Stimulated activated CD8-positive, alpha-beta memory T cell treated with anti-CD3 and anti-CD28 coated beads, Interleukin-7, amount 100 ng/mL, for 24 hours (primary cell): ENCODE measurements at places on chromosomes 11 and 22.

DNA sequence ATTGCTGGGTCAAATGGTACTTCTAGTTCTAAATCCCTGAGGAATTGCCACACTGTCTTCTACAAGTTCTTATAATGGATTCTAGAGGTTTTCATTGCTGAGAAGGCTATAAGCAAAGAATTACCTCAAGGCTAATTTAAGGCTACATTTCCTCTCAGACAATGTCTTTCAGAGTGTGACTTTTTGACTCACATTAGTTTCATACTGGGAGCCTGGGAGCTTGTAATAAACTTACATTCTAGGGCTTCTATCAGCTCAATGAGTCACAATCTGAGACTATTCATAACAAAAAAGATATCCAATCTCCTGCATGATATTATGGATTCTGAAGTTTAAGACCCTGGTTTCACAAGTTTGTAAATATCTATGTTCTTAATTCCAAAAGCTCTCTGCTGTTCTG lies 408.7 kb downstream of the LRRC4C start:
- DNase-seq, result no peak

GRCh38 chr11:73034331-73034730 lies 107.8 kb downstream of the FCHSD2 start:
- DNase-seq, result no peak

GRCh38 chr22:50293441-50294318 lies 13.8 kb downstream of the PLXNB2 start:
- no peak for DNase-seq

GRCh38 chr22:38938925-38939324 lies 18.5 kb upstream of the APOBEC3A start:
- DNase-seq, result no peak

DNA sequence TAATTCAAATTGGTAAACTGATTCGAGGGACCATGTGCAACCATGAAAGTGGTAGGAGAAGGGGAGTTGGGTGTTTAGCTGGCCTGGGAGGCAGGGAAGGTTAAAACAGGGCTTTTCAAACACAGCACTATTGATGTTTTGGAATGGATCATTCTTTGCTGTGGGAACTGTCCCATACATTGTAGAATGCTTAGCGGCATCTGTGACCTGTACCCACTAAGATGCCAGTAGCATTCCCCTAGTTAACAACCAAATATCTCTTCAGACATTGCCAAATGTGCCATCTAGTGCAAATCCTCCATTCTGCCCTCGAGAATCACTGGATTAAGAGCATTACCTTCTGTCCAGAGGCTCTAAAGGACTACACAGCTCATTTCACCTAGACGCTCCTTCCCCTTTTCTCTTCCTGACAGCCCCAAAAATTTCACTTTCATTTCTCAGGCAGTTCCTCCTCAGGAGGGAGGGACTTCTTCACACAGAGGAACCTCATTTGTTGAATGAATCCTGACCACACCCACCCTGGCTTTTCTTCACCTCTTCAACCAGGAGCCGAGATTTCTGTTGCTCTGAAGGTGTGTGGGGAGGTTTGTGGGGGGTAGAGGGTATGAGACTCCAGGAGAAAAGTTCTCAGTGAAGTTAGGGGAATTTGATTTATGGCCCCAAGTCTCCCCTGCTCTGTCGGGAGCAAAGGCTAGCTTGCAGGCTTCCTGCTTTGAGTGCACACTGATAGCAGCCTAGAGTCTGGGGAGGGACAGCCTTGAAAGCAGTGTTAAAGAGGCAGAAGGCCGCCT lies at the start of gene TRIM34:
Gene TRIM34, plus strand, starts transcription at position 513 of the 791 bp plus-strand sequence. CDS start 7,331 bp downstream, outside the sequence.
- no peak for DNase-seq

DNA sequence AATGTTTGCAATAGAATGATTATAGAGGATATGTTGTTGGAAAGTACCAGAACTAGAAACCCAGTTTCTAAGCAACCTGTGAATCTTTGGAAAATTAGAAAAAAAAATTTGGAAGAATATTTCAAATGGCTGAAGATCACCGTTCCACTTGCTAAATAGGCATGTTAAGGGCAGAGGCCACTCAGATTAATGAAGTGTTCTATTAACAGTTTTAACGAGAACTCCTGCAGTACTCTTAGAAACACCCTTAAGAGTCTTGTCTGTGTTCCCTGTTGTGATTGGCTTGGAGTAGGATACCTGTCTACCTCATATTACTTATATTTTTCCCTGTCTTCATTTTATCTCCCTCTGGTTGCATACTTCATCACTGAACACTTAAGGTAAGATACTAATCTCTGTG lies 4.6 kb downstream of the C11orf54 start:
- no peak for DNase-seq

DNA sequence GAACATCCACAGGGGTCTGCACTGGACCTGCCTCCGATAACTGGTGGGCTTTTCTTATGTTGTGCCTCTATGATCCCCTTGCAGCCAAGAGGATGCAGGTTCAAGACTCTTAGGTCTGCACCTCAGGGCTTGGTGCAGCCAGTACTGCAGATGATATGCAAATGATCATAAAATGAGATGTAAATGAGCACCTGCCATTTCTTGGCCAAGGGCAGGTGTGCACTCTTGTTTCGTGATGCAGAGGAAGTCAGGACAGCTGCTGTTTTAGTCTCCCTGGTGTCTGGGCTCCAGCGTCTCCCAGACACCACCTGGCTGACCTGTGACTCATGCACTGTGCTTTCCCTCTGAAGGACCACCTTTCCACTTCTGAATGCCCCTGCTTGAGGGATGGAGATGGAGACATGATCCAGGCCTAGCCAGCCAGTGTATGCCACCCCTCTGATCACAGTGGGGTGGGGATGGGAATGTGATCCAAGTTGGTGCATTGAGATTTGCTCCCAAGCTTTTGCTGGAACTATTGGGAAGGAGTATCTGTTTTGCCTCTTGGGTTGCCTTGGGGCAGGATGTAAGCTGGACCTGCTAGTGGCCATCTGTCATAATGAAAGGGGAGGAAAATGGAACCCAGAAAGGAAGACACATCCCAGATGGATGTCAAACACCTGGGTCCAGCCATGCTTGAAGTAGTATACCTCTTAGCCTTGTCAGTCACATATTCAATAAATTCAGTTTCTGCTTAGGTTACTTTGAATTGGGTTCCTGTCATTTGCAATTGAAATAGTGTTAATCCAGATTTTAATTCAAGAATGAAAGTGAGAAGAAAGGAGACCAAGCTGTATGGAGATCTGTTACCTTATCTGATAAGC lies 3.3 kb upstream of the KCNJ11 start:
- DNase-seq, result no peak

DNA sequence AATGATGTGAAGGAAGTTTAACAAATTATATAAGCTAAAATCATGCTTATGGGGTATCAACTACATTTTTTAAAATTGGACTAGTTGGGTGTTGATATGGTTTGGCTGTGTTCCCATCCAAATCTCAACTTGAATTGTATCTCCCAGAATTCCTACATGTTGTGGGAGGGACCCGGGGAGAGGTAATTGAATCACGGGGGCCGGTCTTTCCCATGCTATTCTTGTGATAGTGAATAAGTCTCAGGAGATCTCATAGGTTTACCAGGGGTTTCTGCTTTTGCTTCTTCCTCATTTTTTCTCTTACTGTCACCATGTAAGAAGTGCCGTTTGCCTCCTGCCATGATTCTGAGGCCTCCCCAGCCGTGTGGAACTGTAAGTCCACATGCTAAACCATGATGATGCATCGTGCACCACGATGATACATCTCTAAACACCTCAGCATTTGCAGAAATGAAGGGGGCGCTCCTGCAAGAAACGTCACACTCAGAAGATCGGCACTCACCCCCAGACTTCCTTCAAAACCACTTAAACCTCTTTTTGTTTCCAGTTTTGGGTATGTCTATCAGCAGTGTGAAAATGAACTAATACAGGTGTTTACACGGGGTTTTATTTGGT lies 340.0 kb downstream of the SHANK2 start:
- DNase-seq, result no peak

DNA sequence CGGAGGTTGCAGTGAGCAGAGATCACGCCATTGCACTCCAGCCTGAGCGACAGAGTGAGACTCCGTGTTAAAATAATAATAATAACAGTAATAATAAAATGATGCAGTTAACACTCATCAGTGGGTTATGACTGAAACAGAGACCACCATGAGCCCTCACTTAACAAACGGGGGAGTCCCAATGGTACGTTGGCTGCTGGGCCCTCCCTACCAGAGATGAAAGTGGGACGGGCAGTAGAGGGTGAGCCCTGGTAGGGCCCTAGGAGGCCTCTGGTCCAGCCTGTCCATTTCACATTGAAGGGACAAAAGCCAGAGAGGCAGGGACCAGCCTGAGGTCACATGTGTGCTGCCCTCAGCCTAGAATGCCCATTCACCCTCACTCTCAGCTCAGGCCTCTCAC lies 13.7 kb upstream of the KIAA0930 start:
- DNase-seq, result no peak

DNA sequence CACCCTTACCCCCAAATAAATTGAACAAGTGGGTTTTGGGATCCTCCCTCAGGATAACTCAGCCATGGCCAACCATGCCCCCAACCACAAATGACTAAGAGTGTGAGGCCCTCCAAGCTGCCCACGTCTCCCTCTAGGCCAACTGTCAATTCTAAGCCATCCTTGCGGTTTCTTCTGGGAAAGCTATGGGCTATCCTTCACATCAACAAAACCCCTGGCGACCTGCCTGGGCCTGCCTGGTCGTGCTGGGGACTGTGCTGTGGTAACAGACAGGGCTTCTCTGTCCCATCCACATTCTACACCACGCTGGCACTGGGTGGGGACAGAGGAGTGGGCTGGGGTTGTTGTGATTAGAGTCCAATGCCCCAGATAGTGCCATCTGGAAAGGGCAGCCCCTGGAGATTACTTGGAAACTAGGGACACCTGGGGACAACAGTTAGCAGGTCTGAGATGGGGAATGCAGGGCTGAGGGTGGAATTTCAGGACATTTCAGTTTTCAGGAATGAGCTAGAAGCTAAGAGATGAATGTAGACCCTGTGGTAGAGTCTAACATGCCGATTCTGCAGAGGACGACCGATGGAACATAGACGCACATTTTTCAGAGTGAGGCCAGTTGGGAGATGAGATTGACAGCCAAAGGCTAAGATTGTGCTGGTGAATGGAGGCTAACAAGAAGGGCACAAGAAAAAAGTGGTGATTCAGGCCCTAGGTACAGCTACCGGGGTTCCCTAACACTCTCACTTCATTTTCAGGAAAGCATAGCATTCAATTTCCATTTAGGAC lies 131.9 kb downstream of the RASSF10 start:
- DNase-seq, result no peak

- no peak for DNase-seq
These were observed 43.5 kb upstream of the MYEOV start for GRCh38 chr11:69250186-69251056.

GRCh38 chr11:113587308-113587739 lies 112.1 kb upstream of the DRD2 start:
- DNase-seq, result no peak

DNA sequence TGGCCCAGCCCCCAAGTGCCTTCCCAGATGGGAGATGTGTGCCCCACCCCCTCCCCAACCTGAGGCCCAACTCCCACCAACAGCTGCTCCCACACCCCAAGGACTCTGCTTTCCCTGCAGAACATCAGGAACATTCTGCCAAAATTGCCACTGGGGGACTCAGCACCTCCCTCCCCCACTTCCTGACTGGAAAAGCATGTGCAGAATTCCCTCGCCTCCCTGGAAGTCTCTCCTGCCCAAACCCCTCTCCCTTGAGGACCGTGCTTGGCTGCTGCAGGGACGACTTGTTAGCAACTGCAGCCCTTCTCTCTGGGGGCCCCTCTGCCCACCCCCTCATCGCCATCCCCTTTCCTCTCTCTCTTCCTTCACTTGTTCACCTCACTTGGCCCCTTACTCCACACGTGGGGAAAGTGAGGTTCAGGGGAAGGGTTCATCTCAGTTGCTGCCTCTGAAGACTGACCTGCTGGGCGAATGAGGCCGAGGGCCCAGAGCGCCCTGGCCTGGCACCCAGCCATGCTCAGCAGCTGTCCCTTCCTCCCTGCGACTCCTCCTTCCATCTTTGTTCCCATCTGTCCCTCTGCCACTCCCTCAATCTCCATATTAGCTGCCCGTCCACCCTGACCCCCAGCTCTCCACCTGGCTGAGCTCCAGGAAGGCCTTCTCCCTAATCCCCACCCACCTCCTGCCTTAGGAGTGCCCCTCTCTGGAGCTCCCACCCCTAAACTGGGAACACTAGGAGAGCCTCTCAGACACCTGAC lies 105.1 kb downstream of the CHST1 start:
- DNase-seq, result no peak

GRCh38 chr11:64834723-64835615 lies 9.5 kb downstream of the CDC42BPG start:
- DNase-seq, result no peak

- DNase-seq, result no peak
These were observed 1.4 kb downstream of the TSPAN4 start for GRCh38 chr11:843818-844692.

GRCh38 chr11:12246989-12247388 lies 130.4 kb upstream of the PARVA start:
- DNase-seq, result no peak

DNA sequence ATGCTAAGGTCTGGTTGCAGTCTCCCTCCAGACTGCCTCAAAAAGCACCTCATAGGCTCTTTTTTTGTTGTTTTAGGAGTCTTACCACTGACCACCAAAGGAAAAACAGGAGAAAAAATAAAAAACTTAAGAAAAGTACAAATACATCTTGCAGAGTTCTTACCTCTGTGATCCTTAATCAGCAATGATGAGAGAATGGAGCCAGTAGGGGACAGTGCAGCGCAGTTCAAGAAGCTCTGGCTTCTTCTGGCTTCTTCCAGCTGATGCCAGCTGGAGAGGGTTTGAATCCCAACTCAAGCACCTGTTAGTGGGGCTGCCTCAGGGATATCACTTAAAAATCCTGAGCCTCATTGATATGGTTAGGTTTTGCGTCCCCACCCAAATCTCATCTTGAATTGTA lies 223.3 kb upstream of the ISX start:
- DNase-seq, result no peak

GRCh38 chr11:125327518-125328224 lies 163.1 kb downstream of the PKNOX2 start:
- no peak for DNase-seq

GRCh38 chr11:114193730-114194679 lies 102.2 kb upstream of the NNMT start:
- DNase-seq, result no peak

DNA sequence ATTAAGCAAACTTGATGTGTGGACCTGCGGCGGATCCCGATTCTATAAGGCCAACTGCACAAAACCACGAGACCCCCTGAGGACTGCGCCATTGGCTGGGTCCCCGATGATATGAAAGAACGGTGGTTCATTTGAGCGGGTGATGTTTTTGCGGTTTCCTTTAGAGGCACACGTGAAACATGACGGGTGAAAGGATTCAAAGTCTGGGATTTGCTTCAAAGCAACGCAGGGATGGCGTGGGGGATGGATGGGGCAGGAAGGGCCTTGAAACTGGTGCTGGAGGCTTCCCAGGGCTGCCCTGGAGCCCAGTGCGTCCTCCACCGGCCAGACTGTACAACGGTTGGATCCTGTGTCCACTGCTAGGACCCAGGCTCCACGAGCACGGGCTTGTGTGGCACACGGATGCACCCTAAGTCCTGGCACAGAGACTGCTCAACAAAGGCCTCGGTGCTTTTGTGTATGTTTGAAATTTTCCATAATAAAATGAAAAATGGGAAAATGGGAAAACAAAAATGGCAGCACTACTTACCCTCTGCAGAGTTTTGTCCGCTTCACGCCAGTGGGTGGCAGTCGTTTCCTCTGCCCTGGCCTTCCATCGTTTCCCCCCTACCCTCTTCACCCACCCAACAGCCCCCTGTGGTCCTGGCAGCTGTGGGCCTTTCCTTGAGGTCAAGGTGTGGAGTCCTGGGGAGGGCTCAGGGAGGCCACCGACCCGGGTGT lies 3.6 kb downstream of the ASCL2 start:
- no peak for DNase-seq

- DNase-seq, result no peak
These were observed 537.4 kb upstream of the B3GAT1 start for GRCh38 chr11:134949121-134950090.

GRCh38 chr11:70545610-70545912 lies 147.2 kb downstream of the CTTN start:
- no peak for DNase-seq
